Activated T-cell treated with anti-CD3 and anti-CD28 coated beads, Interleukin-2, amount 50 U/mL, for 72 hours (primary cell): ENCODE measurements at places on chromosomes 5 and 9.

- no peak for DNase-seq
Measured at GRCh38 chr5:91875196-91875779, 492.2 kb upstream of the ARRDC3 start.

DNA sequence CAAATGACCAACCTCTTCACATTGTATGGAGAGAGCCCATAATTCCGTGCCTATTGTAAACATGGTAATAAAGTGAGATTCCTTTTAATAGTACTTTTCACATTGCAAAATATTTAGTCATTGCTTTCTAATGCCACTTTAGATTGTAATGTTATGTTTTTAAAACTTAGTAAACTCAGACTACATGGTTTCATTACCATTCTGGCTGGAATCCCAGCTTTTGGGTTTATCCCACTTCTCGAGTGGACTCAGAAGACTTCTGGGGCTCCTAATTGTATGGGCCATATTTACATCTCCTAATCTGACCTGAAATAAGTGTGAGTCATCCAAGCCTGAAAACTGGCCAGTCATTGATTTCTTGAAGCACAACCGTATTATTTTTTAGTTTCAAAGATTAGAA, 217.6 kb downstream of the CAAP1 start:
- no peak for DNase-seq

- no peak for DNase-seq
Measured at GRCh38 chr5:38448568-38449350, 107.7 kb downstream of the LIFR start.

- no peak for DNase-seq
Measured at GRCh38 chr5:71903808-71904207, 184.7 kb downstream of the CARTPT start.

- DNase-seq: no peak
Measured at GRCh38 chr5:5066276-5067186, 73.6 kb upstream of the ADAMTS16 start.
